COR-L47 (cell line): ENCODE measurements at places on chromosomes 13 and 19.

- no peak for DNase-seq
These were observed 140.7 kb downstream of the KCTD12 start for GRCh38 chr13:76745261-76746200.

DNA sequence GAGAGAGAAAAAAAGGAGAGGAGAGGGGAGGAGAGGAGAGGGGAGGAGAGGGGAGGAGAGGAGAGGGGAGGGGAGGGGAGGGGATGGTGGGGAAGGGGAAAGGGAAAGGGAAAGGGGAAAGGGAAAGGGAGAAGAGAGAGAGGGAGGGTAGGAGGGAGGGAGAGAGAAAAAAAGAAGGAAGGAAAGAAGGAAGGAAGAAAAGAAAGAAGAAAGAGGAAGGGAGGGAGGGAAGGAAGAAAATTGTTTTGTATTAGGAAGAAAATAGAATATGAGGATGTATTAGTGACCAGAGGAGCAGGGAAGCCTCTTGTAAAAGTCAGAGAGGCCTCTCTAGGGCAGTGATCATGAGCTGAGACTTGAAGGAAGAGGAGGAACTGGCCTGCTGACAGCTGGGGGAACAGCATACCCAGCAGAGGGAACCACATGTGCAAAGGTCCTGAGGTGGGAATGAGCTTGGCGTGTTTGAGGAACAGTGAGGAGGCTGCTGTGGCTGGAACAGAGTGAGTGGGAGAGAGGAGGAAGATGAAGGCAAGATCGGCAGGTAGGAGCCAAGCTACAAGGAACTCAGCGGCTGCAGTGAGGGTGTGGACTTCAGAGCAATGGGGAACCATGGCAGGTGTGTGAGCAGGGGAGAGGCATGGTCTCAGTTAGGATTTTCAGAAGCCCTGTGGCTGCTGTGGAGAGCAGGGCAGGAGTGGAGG lies 9.6 kb upstream of the KCNN1 start:
- DNase-seq = no peak

DNA sequence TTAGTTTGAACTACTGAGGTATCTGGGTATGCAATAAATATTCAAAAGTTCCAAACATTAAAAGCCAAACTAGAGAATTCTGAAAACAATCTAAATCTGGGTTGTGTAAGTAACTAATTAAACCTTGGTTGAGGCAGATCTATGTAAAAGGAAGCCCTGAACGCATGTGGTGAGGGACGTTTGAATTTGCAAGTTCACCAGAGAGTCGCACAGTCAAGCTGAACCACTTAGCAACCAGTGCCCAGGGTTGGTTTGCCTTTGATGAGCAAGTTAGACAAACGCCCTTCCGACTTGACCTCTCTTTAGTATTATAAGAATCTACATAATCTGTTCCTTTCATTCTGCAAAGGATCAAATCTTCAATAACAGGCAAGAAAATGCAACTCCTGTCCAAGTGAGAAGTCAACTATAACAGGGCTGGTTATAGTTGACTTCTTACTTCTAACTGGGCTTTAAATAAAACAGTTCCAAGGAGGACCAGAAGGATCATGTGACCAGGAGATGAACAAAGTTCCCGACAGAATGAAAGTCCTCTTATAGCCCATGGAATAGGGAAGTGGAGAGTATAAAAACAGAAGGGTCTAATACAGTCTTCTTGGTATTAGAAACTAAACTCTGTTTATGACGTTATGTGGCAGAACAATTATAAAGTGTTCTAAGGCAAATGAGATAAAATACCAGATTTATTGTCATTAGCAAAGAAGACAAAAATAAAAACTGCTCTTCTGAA lies 40.6 kb downstream of the PHF11 start:
- no peak for DNase-seq

DNA sequence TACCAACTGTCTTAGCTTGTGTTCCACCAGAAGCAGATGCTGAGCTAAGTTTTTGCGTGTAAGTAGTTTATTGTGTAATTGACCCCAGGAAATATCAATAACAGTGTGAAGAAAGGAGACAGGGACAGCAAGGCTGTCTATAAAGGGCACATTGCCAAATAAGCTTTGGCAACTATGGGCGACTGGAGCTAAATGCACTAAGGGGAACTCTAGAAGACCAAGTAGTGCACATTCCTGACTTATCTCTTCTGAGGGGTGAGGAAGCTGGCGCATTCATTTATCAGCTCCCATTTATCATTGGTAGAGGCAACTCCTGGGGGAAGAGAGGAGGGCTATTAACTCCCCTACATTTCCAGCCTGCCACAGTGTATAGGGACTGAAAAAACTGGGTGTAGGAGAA lies 135.0 kb downstream of the DLEU7 start:
- peak; percentile 1 for DNase-seq

DNA sequence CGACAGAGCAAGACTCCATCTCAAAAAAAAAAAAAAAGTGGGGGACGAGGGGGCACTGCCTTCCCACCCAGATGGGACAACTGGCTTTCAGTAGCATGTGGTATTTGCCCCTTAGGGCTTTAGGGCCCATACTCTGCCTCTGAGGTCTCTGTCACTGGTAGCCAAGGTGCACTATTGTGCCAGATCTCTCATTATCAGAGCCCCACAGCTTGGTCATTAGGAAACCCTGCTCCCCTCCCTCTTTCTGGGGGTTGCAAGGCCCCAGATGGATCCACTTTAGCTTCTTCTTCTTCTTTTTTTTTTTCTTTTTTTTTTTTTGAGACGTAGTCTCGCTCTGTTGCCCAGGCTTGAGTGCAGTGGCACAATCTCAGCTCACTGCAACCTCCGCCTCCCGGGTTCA lies 11.2 kb upstream of the ZNF358 start:
- no peak for DNase-seq

GRCh38 chr13:80572923-80573316 lies 232.0 kb upstream of the SPRY2 start:
- no peak for DNase-seq

DNA sequence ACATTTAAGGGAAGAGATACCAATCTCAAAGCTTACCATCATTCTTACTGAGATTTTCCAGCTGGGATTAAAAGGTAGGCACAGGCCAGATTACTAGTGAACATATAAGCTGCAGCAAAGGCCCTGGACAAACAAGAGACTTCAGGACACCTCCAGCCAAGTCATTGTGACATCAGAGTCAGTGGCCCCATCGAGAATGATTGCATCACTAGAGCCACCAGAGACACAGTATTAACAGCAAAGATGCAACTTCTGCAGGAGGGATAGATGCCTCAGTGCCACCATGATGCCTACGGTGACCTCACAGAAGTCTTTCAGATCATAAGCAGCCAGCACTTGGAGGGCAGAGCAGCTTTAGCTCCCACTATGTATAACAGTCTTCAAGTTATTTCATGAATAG lies 8.6 kb downstream of the RUBCNL start:
- no peak for DNase-seq

DNA sequence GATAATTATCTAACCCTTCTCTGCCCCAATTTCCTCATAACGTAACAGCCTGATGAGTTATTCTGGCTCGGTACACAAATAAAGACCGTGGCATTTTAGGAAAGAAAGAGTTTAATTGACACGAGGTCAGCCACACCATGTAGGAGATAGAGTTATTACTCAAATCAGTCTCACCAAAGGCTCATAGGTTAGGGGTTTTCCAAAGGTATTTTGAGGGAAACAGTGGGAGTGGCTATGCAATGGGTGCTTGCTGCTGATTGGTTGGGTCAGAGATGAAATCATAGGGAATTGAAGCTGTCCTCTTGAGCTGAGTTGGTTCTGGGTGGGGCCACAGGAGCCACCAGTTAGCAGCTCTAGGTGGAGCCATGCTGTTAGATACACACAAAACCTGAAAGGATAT lies 137.5 kb downstream of the FREM2 start:
- no peak for DNase-seq

DNA sequence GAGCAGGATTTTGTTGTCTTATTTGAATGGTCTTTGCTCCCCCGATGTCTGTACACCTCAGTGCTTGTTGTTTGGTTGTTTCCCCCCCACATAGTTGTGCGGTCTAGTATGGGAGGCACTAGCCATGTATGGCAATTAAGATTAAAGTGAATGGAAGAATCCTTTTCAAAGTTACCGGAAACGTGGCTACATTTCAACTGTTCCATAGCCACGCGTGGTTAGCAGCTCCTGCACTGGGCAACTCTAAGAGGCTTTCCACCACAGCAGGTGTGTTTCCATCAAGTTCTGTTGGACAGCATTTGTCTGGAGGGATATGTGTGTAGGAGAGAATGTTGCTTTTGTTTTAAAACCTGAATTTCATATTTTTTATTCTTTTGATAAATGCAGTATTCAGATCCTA lies 247.3 kb downstream of the GGACT start:
- no peak for DNase-seq

GRCh38 chr13:36795463-36795862 lies 23.6 kb upstream of the RFXAP start:
- no peak for DNase-seq

DNA sequence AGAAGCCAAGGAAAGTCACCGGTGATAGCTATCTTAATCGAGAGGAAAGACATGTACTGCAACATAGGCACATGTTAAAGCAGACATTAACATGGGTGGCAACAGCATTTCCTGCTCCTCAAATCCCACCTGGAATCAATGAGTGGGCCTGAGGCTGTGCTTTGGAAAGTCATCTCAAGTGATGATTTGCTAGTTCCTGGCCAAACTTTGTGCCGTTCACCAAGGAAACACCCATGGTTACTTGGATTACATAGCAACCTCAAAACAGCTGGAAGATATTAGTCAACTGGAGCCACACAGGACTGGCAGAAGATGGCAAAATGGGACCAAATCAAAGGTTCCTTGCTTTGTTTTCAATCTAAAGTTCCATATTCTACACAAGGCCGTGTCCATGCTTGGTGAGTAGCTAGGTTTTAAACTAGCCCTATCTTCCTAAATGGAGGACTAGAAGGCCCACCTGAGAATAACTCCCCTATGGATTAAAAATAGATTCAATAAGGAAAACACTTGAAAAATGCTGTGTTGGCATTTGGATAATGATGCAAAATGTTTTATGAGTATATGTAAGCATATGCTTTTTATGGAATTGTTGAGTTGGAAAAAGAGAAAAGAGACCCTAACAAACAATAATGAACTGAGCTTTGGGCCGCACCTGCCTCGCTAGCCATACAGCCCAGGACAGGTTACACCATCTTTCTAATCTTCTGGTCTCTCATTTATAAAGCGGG lies 144.5 kb downstream of the RGCC start:
- DNase-seq = no peak

DNA sequence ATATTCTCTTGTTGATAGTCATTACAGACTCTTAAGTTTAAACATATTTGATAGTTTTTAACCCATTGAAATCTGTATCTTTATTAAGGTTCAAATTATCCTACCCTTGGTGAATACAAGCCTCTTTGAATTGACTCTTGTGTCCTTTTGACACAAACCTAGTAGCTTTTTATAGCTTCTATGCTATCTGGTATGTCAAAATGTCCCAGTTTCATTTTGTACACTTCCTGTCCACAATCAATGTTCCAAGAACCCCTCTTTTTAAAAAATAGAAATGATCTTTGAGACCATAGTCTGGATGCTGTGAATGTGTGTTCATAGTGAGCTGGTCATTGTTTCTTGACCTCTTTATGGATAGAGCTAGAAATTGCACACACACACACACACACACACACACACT lies 39.2 kb upstream of the FGF14 start:
- DNase-seq = no peak

DNA sequence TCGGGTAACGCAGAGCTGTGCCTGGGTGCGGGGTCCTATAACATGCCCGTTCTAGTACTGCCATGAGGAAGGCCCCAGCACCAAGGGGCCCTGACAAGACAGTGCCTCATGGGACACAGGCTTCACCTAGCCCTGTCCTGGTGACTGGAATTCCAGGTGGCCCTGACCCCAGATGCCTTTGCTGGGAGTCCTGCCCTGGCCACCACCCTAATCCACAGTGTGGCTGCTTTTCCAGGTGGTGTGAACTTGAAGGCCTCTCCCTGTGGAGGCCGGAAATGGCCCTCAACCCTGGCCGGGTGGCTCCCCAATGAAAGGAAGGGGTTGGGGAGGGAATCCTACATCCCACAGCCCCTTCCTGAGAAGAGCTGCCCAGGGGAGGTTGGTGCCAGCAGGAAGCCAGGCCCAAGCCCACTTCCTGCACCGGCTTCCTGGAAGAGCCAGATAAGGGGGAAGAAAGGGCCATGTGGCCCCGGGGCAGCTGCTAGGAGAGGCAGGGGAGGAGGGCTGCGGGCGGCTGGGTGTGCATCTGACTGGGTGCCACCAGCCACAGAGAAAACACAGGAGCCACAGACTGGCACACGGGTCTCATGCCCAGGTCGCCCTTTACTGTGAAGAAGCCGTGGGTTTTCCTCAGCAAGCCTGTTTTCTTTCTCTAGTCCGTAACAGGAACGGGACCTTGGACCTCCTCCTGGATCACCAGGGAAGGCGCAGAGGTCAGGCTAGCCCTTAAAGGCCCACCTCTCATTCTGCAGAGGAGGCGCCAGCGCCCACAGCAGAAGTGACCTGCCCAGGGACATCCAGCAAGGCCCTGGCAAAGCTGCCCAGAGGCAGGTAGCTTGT lies 4.7 kb downstream of the LSM4 start:
- DNase-seq = no peak

DNA sequence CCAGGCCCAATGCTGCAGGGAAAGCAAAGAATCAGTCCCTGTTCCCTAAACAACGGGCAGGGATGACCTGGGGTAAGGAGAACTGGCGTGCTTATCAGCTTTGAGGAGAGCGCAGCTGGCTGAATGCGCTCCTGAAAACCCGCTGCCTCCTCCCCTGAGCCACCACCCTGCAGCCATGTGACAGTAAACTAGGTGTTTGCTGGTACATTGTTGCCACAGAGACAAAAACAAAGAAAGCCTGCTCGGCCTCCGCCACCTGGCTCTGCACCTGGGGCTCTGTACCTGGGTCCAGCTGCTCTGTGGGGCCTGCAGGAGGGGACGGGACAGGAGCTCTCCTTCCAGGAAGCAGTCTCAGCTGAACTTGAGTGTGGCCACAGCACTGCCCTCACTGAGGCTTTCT lies 21.8 kb downstream of the MCF2L start:
- DNase-seq = peak; percentile 98

DNA sequence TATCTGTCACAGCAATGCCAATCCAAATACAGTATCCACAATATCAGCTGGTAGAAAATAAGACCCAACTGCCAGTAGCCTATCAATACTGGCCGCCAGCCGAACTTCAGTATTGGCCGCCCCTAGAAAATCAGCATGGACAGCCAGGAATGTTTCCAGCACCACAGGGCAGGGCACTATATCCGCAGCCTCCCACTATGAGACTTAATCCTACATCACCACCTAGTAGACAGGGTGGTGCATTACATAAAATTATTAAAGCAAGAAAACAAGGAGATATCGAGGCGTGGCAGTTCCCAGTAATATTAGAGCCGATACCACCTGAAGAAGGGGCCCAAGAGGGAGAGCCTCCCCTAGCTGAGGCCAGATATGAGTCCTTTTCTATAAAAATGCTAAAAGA lies 111.3 kb downstream of the ZNF486 start:
- DNase-seq = no peak

GRCh38 chr13:21434588-21434987 lies 24.5 kb downstream of the ZDHHC20 start:
- no peak for DNase-seq

DNA sequence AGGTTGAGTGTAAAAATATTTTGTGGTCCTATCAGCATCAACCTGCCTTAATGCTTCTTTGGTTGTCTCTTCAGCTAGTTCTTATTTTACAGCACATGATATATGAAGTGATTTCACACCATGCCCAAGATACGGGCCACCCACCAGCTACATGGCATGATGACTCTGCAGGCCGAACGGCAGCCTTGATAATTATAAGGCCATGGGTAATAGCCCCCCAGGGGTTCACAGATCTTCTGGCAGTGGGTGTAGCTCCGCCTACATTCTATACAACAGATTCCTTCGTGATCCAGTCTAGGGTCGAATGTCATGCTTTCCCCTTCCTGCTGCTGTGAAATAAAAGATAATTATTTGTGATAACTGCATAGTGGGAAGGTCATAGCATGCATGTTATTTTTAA lies 36.1 kb downstream of the CNMD start:
- peak; percentile 25 for DNase-seq
